GOT3 (cell line): ENCODE measurements at places on chromosomes 3 and 15.

DNA sequence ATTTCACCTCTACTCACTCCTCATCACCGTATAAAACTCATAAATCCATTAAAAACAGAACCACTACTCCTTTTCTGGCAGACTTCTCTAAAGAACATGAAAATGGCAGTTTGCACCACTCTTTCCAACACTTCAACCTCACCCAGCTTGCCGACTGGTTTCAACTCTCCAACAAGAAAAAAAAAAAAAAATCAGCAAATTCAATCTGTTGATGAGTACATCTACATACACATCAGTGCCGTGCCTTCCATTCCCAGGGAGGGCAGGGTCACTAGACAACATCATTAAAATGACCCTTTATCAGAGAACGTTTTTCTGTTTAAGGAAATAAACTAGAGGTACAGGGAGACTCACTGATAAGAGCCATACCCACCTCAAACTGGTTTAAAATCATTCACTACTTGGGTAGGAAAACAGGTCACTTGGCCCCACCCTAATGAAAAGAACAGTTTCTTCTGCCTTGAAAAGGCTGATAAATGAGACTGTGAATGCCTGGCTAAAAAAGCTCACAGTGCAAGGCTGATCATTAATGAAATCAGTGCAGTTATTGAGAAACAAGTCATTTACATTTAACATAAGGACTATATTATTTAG, 6.0 kb downstream of the ANXA2 start:
- no peak for DNase-seq

- no peak for DNase-seq
Measured at GRCh38 chr3:4688411-4688810, 195.3 kb downstream of the ITPR1 start.

DNA sequence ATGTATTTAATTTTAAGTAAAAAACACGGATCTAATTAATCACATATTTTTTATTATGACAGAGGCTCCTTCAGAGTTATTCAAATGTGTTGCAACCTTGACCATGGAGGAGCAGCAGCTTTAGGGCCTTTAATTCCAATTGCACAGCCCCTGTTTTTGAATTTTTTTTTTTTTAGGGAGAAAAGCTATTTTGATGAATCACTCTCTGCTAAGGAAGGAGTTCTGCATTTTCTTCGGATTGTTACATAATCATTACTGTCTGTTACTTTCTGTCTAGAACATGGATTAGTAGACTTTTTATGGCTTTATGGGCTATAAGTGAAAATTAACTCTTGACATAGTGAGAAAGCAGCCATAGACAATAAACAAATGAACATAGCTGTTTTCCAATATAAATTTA, 90.8 kb downstream of the MCTP2 start:
- DNase-seq: no peak

GRCh38 chr15:47339800-47340570, 377.3 kb upstream of the SEMA6D start:
- no peak for DNase-seq

- DNase-seq: no peak
Measured at GRCh38 chr3:109921509-109921908, 584.2 kb upstream of the DPPA4 start.

DNA sequence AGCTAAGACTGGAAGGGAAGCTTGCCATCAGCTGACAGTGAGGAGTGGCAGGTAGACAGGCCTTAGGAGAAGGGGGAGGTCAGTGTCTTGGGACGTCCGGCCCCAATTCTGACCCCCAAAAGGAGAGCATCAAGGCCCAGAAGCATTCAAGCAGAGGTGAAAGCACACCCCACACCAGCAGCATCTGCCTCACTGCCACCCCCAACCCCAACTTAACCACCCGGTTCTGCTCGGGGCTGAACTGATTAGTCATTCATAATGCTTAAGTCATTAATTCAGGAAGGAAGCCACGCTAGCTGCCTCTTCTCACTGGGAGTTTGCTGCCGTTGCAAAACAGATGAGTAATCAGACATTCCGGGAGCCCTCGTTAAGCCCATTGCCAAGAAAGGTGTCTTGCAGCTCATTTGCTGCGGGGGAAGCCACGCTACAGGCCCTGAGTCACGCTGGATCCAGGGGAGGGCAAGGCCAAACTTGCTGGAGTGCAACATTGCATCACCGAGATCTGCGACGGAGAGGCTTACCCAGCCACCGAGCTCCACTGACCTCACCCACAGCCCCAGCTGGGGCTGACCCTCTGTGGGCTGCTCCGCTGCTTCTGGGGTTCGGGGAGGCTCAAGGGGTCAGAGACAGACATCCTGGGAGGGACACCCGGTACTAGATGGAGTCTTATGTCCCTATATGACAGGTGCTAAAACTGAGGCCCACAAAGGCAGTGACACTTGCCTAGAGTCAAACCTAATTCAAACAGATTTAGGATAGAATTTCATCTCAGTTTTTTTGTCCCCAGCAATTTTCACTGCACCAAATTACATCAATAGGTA, 46.4 kb upstream of the HES1 start:
- peak; percentile 76 for DNase-seq

DNA sequence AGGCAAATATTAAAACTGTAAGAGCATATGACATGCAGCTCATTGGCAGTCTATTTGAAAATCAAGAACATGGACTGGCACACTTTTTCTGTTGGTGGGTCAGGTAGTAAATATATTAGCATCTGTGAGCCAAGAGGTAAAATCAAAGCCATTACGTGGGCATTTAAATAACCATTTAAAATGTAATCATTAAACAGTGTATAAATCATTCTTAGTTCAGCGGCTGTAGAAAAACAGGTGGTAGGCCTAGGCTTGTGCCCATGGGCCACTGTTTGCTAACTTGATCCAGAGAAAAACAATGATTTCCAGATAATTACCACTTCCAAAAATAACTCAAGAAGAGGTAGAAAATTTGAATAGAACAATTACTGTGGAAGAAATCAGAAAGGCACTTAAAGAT, 105.1 kb downstream of the CHST2 start:
- DNase-seq: no peak

GRCh38 chr3:6600237-6600636, 260.7 kb upstream of the GRM7 start:
- no peak for DNase-seq

DNA sequence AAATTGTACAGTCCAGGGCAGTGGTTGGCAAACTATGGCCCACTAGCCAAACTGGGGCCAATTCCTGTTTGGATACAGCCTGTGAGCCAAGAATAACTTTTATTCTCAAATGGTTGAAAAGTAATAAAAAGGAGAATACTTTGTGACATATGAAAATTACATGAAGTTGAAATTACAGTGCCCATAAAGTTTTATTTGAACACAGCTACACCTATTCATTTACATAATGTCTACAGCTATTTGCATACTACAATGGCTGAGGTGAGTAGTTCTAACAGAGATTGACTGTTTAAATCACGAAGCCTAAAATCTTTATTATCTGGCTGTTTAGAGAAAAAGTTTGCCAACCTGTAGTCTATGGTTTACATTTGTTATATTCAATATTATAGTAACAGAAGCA, 600.1 kb downstream of the MAGI1 start:
- DNase-seq: no peak

GRCh38 chr3:89571707-89572106, 464.3 kb downstream of the EPHA3 start:
- no peak for DNase-seq

GRCh38 chr15:88016406-88016805, 240.1 kb downstream of the NTRK3 start:
- DNase-seq: no peak

GRCh38 chr15:33864360-33865075, 103.8 kb upstream of the CHRM5 start:
- no peak for DNase-seq

DNA sequence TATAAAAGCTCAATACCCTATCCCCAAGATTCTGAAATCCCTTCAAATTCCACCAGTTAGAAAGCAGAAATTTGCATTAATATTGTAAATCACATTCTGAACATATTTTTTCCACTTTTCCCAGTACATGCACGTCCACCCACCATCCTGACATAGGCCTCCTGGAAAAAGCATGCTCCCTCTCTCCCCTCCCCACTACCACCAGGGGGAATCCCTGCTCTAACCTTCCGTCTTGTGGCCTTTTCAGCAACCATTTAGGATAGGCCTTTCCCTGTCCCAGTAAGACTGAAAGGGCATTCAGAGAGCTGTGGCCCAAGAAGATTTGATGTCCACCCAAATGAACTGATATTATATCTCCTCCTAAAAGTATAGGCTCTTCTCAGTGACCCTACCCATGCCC, 182.1 kb downstream of the ARRDC4 start:
- no peak for DNase-seq

DNA sequence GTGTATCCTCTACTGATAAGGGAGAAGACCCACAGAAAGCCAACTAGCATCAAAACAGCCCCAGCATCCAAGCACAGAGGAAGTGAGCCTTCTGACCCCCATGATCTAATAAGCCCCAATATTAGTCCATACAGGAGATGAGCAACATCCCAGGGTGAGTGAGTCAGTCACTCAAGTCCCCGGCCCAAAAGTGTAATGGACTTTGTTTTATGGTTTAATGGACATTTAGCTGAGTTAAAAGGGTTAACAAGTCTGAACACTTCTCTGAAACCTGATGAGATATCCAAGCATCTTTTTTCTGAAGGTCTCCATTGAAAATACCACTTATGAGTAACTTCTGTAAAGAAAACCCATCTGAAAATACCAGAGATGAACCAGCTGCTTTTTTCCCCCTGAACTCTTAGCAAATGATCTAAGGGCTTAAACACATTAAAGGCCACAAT, 115.6 kb downstream of the GREM1 start:
- no peak for DNase-seq

DNA sequence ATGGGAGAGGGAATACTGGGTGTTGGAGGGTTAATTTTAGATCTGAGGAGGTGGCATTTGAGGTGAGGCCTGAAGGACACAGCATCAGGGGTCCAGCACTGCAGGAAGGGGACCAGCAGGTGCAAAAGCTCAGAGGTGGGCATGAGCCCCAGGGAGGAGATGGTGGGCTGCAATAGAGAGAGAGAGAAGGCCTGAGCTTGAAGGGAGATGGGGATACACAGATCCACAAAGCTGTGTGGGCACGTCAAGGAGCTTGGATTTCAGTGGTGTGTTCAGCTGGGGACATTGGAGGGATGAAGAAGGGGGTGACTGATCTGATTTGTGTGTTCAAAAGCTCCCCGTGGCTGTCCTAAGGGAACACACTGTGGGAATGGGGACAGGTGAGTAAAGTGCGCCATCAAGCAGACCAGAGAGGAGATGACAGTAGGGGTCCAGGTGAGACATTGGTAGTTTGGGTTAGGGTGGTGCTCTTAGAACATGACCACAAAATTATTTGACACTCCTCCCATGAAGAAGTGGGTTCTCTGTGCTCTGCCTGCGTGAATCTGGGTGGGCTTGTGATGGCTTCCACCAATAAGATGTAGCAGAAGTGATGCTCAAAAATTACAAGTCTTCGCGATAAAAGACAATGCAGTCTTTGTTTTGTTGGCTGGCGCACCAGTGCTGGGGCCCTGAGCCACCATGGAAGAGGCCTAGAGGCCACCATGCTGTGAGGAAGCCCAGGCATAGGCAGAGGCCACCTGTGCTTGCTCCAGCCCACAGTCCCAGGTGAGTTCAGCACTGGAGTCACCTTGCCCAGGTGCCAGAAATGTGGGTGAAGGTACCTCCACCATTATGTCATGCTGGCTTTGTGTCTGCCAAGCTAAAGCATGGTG, 1.9 kb upstream of the WNT7A start:
- DNase-seq: no peak

DNA sequence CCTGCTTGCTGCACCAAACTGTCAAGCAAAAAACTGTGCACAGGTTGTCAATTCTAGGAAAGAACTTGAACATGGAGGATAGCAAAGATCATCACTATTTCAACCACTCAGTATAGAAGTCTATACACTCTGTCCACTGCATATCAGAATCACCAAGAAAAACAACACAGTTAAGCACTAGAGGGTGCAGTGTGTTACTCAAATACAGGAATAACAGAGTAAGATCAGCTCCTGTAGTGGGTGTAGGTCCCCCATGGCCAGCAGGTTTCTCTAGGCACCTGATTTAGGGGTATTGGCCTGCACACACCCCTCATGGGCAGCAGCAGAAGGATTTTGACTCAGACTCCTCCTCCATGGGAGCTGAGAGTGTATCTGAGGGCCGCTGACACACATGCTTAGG, 464.1 kb downstream of the EPHA6 start:
- DNase-seq: no peak

GRCh38 chr15:66955001-66955516, 110.3 kb upstream of the SMAD3 start:
- no peak for DNase-seq

GRCh38 chr3:35651426-35651825, 12.1 kb downstream of the ARPP21 start:
- no peak for DNase-seq

- no peak for DNase-seq
Measured at GRCh38 chr3:168362661-168363247, 267.0 kb upstream of the GOLIM4 start.

- no peak for DNase-seq
Measured at GRCh38 chr3:120163026-120163425, 68.8 kb upstream of the GSK3B start.

GRCh38 chr3:15899388-15899787, 101.6 kb upstream of the ANKRD28 start:
- DNase-seq: no peak

DNA sequence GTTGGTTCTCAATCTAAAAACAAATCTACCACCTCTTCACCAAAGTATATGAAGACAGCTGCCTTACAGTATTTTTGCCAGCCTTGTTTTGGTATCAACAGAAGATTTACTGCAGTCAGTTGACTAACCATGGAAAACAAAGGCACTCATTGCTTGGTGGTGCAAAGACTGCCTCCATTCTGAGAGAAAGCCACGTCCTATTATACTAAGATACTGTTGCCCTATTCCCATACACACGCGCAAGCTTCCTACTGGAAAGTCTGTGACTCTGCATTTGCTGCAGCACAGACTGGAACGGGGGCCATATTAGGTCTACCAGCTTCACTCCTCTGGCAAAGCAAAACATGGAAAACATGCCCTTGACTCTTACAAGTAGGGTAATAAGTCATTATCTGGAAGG, 18.0 kb downstream of the MTMR10 start:
- DNase-seq: no peak

DNA sequence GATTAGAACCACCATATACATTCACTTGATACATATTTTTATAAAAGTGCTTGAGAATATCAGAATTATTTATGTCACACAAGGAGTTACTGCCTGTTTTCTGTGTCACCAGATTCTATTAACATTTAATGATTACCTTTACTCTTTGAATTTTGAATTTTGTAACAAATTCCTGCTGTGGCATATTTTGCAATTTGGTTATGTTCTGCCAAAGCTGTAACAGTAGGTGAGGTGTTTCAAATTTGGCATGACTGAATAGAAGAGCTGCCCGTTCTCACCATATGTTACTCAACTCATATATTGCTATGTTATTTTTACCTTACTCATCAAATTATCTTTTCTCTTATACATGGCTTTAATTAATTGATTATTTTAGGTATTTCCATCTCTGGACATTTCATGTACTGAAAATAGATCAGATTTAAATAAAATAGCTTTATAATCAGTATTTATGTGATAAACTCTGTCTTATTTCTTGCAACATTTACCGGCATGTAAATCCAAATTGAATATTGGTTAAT, 18.9 kb downstream of the PML start:
- DNase-seq: no peak
